Activated T-cell treated with anti-CD3 and anti-CD28 coated beads, Interleukin-2, amount 50 U/mL, for 72 hours (primary cell): ENCODE measurements at places on chromosomes 1 and 21.

DNA sequence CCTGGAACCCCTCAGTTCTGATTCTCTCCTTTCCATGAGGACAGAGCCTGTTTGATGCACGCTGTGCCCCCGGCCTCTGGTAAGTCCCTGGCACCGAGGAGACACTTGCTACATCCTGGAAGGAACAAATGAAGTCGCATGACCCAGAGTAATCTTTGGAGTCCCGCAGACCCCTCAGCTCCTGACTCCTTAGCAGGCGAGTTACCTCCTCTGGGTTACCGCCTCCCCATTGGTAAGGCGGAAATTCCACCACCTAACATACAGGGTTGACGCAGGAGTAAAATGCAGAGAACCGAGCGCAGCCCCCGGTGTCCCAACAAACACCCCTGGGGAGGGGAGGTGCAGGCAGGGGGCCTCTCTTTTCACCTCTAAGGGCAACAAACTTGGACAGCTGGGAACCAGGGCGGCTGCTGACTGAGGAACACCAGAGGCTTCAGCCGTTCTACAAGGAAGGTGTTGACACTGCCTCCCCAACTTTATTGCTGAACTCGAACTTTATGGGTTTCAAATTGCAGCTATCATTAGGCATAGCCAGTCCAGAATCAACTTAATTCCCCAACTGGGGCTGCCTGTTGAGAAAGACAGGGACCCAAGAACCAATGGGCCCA, 115.3 kb upstream of the IFFO2 start:
- DNase-seq, result no peak

DNA sequence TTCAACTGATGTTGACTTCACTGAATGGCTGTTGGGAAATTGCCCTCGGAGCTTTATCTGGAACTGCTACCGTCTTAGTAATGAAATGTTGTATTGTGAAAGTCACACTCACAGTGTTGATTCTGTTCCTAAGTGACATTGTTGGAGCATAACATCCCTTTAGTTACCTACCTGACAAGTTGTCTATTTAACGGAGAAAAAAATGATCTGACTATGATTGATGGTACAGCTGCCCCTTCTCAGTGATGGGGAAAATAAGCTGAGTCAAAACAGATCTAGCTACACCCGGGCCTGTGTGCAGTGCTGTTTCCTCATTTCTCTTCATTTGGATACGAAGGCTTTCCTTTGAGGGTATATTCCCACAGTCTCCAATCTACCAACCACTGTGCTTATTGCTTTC, 472.3 kb upstream of the BRINP3 start:
- no peak for DNase-seq

DNA sequence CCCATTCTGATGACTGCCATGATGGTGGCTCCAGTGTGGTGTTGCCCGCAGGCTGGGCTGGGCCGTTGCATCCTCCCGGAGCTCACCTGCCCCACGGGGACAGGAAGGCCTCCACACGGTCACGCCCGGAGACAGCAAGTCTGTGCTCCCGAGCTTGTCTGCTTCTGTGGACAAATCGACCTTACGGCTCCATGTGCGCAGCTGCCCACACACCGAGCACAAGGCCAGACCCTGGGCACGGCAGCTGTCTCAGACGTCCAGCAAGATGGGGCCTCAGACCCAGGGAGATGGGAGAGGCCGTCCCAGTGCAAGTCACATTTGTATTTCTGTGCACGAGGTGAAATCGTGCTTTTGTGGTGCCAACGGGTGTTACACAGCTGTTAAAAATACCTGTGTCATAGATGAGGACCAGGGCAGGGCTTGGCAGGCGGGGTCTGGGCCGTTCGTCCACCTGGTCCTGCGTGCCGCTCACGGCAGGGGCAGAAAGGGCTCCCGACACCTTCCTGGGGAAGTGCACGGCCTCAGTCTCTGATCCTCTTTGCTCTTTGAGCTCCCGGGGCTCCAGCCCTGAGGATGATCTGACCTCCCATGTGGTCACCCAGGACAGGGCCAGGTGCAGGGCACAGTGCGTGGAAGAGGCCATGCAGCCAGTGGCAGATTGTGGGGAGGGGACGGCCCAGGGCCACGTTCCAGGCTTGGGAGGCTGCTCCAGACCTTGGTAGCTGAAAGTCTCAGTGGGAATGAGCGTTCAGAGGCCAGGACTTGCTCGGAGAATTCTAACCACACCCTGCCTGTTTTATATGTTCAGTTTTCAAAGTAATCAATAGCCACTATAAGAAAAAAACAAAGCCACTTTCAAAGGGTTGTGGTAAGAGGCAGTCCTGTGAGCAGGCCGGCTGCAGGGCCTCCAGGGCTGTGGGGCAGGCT, 13.5 kb downstream of the COL6A1 start:
- DNase-seq, result no peak

DNA sequence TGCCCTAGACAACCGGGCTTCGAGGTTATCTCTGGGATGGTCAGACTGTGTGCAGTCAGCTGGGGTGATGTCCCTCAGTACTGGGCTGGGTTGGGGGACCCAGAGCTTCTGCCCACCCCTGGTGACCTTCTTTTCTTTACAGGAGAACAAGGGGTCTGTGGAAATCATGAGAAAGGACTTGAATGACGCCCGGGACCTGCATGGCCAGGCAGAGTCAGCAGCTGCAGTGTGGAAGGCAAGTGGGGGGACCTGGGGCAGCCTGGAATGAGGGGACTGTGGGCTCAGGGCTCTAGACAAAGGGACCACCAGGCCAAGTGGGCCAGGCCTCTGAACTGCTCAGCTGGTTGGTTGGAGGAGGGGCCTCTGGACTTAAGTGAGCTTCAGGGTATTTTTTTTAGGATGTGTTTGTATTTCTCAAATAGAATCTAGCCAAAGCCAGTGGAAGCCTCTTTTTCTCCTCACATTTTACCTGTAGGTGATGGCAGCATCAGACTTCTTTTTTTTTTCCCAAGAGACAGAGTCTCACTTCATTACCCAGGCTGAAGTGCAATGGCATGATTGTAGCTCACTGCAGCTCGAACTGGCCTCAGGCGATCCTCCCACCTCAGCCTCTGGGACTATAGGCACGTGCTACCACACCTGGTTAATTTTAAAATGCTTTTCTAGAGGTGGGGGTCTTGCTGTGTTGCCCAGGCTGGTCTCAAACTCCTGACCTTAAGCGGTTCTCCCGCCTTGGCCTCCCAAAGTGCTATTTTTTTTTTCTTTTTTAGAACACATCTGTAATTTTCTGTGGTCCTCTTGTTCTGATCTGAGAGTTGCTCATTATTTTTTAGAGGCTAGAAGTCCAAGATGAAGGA, 1.9 kb downstream of the RNF187 start:
- no peak for DNase-seq

DNA sequence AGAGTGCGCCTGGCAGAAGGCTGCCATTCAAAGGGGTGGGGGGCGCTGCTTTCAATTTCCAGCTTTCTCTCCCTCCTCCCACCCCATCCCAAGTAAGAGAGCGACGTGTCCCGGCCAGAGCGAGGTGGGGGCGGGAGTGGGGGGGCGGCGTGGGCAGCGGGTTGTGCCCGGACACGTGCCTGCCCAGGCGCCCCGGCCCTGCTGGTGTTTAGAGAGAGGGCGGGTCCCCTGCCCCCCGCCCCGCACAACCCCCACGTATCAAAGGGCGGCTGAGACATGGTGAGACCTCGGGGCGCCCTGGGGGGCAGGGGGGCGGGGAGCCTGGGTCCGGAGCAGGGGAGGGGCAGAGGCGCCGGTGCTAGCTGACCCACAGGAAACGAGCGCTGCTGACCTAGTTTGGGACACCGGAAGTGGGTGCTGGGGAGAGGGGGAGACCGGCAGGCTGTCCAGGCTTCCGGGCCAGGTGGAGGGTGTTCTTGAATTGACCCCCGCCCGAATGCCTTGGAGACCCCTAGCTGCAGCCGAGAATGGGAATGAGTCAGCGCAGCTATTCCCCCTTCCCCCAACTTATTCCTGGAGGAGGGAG, 1.3 kb downstream of the ZBTB7B start:
- DNase-seq, result peak; percentile 71

DNA sequence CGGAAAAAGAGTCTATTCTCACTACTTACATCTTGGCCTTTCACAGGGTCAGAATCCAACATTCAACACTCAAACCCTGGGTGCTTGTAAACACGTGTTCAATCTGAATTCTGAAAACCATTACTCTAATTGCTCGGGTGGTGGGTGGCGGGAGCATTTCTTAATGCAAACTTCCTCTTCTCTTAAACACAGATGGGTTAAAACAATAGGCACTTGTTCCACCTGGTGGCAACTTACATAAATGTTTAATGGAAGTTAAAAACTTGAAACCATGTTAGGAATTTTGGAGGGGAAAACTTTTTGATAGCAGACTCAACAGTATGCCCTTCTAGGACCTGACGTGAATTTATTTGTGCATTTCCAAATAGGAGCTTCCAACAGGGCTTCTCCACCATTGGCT, 23.4 kb upstream of the TDRD10 start:
- no peak for DNase-seq

DNA sequence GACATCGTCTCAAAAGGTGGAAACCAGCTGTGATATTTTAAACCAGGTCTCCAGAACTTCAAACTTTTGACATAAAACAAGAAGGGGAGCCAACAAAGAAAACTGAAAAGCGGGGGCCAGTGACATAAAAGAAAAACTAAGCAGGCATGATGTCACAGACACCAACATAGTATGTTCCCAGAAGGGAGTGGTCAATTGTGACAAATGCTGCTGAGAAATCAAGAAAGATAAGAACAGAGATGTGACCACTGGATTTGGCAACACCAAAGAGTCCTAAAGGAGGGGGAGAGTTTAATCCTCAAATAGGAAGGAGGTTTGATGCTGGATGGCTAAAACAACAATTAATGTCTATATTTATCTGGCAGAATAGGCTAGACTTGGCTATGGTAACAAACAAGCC, 2.3 kb upstream of the RNF19B start:
- DNase-seq, result no peak

DNA sequence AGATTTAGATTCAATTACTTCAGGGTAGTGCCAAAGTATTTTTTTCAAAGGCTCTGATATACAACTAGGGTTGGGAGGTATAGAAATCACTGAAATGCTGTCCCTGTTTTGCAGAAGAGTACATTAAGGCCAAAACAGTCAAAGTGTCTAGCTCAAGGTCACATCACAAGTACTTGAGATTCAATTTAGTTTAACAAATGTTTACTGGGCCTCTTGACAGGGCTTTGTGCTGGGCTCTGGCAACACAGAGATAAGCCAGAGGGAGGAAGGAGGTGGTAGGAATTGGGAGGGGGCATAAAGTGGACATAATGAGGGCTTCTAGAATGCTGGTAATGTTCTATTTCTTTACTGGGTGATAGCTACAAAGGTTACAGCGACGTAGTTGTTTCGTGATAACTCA, 2.3 kb upstream of the SLC9A1 start:
- no peak for DNase-seq

- no peak for DNase-seq
Observed at GRCh38 chr1:77056525-77056924, 162.7 kb downstream of the PIGK start.

- DNase-seq, result no peak
Observed at GRCh38 chr1:14500041-14500440, 98.4 kb upstream of the KAZN start.

DNA sequence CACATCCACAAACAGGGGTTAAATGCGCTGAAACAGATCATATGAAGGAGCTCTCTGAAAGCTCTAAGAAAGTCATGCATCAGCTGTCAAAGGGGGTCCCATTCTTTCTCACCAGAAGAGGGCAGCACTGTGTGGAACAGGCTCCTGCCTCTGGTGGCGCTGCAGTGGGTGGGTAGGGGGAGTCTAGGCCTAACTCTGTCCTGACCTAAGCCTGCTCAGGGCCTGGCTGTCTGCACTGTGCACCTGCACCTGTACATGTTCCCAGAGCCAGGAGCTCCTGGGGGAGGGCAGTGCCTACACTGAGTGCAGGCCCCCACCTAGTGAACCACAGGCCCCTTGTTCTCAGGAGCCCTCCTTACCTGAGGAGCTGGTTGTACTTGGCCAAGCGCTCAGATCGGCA, 16.0 kb downstream of the ENO1 start:
- DNase-seq, result peak; percentile 52

DNA sequence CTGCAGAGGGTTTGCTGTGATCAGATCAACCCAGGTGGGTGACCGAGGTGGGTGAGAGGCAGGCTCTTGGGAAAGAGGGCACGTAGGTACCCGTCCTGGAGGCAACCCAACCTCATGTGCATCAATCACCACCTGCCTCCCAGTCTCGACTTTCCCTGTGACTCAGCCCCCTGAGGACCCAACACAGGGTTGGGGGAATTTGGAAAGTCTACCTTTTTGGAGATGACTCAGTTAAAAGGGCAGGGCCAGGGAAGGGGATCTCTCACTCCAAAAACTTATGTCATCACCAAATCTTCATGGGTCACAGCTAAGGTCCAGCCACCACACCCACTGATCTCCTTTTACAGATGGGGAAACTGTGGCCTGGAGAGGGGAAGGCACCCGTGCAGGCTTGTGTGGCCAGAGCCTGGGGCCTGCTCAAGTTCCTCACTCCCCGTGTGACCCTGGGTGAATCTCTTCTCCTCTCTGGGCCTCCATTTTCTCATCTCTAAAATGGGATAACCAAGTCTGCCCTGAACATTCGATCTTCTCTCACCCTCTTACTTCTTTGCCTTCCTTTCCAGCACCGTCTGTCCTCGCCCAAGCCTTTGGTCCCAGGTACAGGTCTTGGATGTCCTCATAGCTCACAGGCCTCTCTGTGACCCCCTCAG, 34.6 kb upstream of the WNT4 start:
- DNase-seq, result peak; percentile 30

- DNase-seq, result no peak
Observed at GRCh38 chr1:242454262-242455051, 70.0 kb downstream of the PLD5 start.

- DNase-seq, result peak; percentile 83
Observed at GRCh38 chr1:206734499-206735142, 36.0 kb upstream of the IL19 start.

GRCh38 chr21:15651172-15651571, 78.6 kb upstream of the USP25 start:
- DNase-seq, result no peak
